Left renal pelvis (tissue), 4 donors: ENCODE measurements at places on chromosomes 2 and 18.

GRCh38 chr18:25726298-25726697, 364.1 kb downstream of the SS18 start:
- no peak for DNase-seq

DNA sequence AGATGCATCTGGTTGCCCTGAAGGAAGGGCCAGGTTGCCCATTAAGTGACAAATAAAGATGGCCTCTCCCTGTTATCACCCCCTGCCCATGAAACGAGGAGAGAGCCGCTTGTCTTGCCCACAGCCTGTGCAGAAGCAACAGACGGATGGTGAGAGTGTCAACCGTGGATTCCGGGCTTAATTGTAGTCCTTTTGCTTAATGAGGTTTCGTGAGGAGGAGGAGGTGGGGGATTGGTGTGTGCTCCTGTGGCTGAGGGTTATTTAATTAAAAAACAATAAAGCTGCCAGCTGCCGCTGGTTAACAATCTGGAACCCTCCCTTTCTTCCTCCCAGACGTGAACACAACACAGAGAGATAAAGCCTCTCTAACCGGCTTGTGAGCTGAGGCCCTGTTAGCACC, 188.0 kb upstream of the PARD3B start:
- DNase-seq, result peak; percentile 58

GRCh38 chr2:119422360-119423107, 9.1 kb upstream of the TMEM37 start:
- no peak for DNase-seq

- DNase-seq, result no peak
Measured at GRCh38 chr2:185835974-185836373, 97.4 kb downstream of the FSIP2 start.
